AG04450 (cell line): ENCODE measurements at places on chromosomes 1 and 21.

GRCh38 chr1:205535866-205536758, 31.6 kb downstream of the CDK18 start:
- no peak for DNase-seq

- DNase-seq: no peak
These were observed 80.6 kb downstream of the DSCAM start for GRCh38 chr21:40766381-40766780.

DNA sequence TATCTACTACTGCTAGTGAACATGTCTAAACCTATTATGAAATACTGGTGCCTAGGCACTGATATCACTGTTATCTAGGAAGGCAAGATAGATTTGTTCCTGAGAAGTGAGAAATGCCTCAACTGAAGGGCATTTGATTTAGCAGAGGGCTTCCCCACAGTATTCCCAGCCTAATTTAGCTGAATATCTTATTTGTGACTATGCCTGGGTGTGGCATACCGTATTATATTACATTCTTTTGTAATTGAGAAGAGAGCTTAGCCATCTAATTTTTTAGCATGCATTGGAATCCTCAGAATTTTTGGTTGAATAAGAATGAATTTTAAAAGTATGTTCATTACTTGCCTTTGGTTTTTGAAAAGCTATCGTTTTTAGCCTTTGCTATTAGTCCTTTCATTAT, 99.1 kb downstream of the ZP4 start:
- no peak for DNase-seq

- no peak for DNase-seq
These were observed 5.2 kb downstream of the IRF2BP2 start for GRCh38 chr1:234604495-234605398.

DNA sequence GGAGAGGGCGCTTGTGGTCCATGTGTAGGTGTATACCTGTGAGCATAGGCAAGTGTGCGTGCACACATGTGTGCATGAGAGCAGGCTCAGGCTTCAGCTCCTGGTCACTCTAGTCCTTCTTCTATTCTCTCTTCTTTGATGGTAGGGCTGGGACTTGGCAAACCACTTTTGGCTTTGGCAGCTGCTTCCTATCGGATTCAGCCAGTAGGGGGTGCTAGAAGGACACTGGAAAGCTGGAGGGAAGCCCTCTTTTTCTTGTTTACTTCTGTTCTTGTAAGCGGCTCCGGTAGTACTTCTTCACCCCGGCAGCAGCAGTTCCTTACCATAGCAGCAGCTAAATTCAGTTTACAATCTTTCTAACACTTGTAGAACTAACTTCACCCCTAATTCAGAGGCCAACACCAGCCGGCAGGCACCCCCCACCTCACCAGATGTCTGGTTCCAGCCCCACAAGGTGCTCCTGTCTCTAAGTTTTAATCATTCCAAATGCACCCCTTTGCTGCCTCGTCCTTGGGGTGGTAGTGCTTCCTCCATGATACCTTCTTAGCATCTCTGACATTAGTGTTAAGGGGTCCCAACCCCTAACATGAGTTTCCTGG, 25.1 kb downstream of the NENF start:
- no peak for DNase-seq

- DNase-seq: no peak
These were observed 36.9 kb upstream of the NEK7 start for GRCh38 chr1:198119906-198120305.

GRCh38 chr1:68819190-68819829, 322.4 kb upstream of the DEPDC1 start:
- no peak for DNase-seq

GRCh38 chr1:31866450-31867032, 50.7 kb upstream of the SPOCD1 start:
- DNase-seq: no peak

DNA sequence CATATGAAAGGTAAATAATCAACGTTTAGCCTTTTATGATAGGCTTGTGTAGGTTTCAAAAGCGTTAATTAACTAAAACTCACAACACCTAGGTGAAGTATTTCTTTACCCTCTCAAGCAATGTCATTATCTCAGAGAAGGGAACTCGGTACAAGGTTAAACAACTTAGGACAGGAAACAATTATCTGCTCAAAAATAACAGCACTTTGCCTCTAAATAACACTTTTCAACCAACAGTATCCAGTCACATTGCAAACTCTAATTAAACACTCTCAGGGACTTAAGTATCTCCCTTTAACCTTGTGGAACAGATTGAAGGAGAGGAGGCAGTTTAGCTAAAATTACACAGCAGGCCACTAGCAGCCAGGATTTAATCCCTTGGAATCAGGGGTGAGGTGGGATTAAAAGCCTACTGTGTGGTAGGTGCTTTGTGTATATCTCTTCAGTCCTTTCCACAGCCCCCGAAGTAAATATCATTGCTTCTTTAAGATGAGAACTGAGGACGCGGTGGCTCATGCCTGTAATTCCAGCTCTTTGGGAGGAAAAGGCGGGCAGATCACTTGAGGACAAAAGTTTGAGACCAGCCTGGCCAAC, 5.2 kb upstream of the AKNAD1 start:
- DNase-seq: no peak

- DNase-seq: no peak
These were observed 186.4 kb downstream of the ZBTB18 start for GRCh38 chr1:244237445-244237844.

GRCh38 chr1:110196917-110197765, 13.0 kb upstream of the KCNC4 start:
- DNase-seq: no peak

- DNase-seq: peak; percentile 39
These were observed at the start of gene KIF17 for GRCh38 chr1:20717452-20718342. KIF17 (minus strand) TSS chr1:20718007; CDS start chr1:20717706, 301 bp downstream.

DNA sequence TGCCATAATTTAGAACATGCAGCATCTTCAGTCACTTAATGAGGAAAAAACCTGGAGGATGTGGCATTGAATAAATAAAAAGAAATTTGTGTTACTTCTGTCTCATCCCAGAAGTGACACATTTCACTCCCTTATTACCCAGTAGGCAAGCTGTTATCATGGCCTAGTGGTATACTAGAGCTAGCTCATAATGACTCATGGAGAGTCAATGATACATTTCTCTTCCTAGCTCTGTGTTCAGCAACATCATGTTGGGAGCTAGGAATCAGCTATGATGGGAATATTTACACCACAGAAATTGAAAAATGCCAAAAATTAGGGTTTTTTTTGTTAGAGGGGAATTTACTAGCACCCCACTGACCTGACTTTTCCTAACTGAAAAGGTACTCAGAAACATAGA, 182.7 kb downstream of the HMCN1 start:
- no peak for DNase-seq

- no peak for DNase-seq
These were observed 64.4 kb downstream of the NTMT2 start for GRCh38 chr1:170210142-170210541.

DNA sequence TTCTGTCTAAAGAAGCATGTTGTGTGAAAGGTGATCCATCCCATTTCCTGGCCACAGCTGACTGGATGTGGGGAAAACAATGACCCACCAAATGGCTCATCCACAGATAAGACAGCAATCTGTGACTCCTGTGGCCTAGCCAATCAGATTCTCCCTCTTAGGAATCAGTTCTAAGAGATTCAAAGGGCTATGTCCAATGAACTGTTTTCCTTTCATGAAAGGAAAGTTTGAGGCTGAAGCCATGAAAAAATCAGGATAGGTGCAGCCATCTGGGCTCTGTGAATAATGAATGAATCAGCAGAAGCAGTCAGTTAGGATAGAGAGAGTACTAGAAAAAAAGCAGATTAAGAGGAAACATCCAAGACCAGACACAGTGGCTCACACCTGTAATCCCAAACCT, 164.7 kb downstream of the NRIP1 start:
- DNase-seq: no peak

GRCh38 chr21:26795866-26796329, 49.3 kb downstream of the ADAMTS1 start:
- DNase-seq: peak; percentile 96

DNA sequence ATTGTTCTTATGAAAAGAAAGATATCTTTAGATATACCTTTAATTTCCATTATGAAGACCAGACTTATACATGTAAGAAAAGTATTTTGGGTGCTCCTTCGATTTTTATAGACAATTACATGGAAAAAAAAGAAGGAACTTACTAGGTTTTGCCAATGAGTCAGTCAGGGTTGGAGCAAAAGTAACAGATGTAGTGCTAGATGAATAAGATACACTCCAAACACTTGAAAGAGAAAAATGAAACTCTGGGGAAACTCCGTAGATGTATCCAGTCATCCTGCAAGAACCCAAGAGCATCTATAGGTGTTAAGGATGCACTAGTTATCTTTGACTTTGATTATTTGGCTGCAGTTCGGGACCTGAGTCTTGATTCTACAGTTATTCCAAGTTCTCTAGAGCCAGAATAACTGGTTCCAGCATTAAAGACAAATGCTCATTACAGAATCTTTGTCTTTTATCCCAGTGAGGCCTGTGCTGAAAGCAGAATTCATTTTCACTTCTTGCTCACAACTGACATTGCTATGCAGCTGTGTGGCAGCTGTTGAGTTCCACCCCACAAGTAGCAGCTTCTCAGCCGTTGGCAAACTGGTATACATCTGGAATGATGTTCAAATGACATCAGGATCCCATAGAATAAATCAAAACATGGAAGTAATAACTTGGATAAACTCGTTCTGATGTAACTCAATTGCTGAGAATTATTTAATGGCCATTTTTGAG, 326.1 kb downstream of the ASTN1 start:
- no peak for DNase-seq

DNA sequence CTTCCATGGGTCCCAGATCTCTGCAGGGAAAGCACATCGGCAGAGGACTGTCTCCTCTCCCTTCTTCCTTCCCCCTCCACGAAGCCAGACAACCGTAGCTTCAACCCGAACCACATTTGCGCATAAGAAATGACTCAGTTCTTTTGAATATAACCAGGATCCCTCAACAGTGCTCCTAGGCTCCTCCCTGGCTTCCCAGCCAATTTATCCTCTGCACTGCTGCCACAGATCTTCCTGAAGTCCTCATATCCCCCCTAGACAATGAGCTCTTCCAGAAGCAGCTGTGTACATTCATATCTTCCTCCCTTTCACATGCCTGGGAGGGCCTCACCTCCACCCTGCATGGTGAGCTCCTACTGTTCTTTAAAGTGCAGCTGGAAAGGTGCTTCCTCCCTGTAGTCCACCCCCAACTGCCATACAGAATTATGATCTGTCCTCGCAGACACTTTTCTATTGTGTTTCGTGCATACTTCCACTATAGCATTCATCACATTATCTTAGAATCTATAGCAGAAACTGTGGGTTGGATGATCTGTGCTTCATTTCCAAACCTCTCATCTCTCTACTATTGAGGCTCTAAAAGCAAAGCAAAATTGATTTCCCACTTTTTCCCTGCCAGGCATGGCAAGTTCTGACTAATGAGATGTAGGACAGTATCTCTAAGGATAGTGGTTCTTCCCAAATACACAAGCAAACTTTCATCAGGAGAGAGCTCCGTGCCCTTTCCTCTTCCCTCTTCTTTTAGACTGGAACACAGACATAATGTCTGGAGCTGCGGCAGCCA, 179.3 kb upstream of the HMGB4 start:
- DNase-seq: no peak

- no peak for DNase-seq
These were observed 14.8 kb upstream of the LSS start for GRCh38 chr21:46243325-46243724.

DNA sequence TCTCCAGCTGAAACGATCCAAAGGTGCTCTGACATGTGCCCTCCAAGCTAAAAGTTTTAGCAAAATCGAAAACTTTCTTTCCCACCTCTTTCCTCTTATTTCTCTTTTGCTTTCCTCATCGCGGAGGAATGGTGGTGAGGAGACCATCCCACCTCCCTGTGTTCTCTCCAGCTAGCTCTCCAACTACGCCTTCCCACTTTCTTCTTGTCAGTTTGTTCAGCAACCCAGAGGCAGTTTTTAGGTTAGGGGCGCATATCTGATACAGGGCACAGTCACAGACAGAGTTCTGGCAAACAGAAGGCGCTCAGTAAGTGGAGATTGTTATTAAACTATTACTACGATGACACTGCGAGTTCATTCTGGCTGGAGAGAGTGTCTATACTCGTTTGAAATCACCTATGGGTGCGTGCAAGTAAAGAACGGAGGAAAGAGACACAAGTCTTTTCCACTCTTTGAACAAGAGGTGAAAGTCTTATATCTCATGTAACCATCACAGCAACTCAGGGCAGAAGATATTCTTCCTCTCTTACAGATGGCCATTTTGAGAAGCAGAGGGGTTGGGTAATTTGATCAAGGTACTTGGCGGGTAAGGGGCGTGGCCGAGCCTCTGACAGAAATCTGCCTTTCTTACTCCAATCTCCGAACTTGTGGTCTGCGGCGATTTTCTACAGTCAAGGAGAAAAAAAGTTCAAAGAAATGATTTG, 13.9 kb downstream of the HLX start:
- DNase-seq: no peak

DNA sequence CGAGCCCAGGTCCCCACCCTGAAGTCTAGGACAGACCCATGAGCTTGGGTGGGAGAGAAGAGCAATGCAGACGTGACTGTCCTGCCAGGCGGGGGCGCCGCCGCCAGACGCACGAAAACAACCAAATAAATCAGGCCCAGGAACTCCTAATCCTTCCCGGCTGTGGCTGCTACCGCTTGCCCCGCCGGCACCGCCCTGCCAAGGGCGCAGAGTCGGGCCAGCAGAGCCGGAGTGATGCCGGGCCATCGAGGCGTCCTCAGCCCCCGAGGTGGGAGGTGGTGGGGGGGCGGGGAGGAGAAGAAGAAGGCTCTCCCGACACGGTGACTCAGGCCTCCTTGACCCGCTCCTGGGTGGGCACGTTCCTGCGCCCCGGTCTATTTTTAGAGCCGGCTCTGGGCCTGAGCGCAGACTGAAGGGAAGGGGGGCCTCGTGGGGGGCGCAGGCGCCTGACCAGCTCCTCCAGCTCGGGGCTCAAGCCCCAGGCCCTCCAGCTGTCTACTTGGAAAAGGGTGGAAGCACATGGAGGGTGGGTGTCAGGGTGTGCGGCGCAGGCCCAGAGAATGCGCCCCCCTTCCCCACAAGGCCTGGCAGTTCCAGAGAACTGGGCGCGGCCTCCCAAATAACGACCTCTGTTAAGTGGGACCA, 10.7 kb upstream of the COL16A1 start:
- DNase-seq: no peak

DNA sequence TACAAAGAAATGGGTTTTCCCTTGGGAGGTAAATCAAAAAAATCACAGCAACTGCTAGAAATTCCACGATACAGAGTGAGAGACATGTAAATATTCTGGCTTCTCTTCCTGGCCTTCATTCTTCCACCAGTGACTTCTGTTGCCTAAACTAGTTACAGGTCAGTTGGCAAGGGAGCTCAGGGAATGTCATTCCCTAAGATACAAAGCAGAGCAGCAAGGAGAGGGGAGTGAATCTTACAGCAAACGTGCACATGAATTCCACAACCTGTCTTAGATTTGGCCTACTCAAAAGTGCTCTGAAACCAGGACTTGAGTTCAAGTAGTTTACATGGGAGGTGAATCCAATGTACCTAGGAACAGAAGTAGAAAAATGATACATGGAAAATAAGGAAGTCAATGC, 445.3 kb upstream of the LRRC7 start:
- DNase-seq: no peak

- no peak for DNase-seq
These were observed 761.0 kb upstream of the CXADR start for GRCh38 chr21:16751695-16752474.

GRCh38 chr1:160353223-160353622, 10.0 kb downstream of the NCSTN start:
- no peak for DNase-seq
